ENCODE measurements at places on chromosomes 6 and 20.

- no peak for DNase-seq
These were observed 339.2 kb downstream of the TENT5A start for GRCh38 chr6:81413306-81413705.

DNA sequence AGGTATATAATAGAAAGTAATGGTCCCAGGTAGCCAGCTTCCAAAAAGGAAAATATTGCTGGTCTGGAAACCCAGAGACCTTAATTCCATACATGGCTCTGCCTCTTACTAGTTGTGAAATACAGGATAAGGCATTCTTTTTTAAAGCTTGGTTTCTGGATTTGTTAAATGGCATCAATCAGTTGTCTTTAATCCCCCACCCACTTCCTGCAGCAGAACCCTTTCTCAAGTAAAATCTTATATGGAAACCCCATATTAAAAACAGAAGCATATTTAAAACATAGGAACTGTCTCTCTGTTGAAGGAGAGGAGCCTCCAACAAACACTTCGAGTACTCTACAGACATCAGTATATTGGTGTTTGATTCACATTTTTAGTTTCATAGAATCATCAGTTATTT is 6.2 kb upstream of the LCA5 start:
- DNase-seq, result no peak

DNA sequence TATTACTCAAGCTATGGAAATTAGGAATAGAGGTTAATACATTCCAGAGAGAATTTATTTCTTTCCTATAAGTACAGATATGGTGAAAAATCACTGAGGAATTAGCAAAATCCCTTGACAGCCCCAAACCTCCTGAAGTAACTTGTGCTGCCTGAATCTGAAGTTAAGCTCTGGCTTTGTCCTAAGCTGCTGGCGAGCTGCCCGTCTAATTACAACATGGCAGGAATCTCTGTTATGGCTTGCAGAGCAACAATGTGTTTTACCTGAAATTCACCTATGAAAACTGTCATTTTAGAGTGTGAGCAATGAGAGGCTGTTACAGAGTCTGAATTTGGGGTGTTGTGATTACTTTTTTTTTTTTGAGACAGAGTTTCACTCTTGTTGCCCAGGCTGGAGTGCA is 22.5 kb upstream of the IYD start:
- no peak for DNase-seq

DNA sequence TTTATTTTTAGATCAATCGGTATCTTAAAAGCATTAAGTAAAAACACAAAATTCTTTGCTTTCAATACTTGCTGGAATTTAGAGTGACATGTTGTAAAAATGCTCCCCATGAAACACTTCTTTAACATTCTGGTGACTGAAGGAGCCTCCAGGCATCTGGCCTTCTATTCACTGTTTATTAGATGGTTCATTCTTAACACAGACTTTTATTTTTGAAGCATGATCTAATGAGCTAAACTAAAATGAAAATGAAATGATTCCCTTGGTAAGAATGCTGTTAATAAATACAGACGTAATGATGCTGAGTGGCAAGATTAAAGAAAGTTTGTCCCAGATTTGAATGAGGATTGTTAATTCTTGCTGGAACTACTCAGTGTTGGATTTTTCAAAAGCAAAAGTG is 698.4 kb downstream of the TENT5A start:
- no peak for DNase-seq

DNA sequence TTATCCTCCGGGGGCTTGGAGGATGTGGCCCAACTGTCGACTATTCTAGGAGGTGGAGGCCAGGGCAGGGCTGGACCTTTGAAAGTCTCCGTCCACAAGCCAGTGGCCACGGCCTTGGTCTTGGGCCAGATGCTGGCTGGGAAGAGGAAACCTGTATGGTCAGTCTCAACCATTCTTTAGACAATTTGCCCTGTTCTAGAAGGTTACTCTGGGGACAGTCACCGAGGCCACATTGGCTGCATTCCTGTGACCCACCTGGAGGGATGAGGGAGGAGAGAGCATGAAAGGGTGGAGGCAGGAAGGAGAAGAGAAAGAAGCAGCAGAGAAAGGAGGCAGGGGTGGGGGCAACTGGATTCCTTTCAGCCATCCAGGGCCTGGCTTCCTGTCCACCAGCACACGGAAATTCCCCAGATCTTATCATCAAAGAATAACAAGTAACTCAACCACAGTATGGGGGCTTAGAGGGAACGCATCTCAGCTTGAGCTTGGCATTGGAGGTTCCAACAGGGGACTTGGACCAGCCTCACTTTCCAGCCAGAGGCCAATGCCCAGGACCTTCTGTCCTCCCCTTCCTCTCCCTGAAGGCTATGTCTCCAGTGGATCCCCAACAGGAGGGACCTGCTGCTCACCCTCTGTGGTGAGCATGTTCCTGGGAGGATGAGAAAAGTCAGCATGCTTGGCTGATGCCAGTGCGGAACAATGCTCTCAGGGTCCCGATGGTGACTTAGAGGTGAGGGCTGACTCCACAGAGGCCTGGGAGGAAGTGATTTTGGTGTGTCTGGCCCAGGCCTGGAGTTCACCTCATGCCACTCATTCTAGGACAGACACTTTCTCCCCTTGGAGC is 30.4 kb downstream of the TGM2 start:
- DNase-seq, result peak; percentile 5

DNA sequence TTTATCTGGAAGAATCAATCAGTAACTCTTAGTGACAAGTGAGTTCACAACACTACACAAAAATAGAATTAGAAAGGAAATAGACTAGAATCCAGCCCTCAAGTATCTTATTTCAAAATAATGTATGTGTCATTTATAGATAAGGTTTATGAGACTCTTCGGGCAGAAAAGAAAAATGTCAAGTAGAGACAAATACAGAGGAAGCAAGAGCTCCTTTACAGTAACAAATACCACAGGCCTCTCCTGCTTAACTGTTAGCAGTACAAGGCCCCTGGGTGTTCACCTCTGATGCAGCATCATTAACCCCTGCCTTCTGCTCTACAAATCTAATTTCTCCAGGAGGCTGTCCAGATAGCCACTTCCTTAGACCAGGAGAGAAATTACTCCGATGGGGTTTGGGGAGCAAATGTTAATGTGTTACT is 76.7 kb downstream of the UBE3D start:
- DNase-seq, result no peak

GRCh38 chr6:108733706-108734265 is 114.4 kb upstream of the ARMC2 start:
- DNase-seq, result no peak

DNA sequence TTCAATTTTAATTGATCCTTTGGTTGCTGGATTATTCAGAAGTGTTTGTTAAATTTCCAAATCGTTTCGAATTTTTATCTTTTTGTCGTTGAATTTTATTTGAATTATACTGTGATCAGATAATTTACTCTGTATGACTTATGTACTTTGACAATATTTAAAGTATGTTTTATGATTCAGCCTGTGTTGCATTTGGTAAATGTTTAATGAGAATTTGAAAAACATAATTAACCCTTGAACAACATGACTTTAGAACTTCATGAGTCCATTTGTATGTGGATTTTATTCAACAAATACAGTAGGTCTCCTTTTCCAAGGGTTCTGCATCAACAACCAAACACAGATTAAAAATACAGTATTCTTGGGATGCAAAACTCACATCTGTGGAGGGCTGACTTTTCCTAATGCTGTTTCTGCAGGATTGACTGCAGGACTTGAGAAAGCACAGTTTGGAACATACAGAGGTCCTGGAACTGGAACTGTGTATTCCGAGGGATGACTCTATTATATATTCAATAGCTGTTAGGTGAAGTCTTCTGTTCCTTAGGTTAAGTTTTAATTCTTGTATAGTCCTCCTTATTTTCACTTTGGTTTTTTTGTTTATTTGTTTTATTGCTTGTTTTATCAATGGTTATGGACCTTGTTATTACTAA is 40.5 kb downstream of the FAM83B start:
- no peak for DNase-seq
